ENCODE measurements at places on chromosomes 5 and 9. TPM values are rescaled to one million over a fixed set of nuclear protein-coding genes. Genes with fewer than 3 reads are reported as not detected.

The UBE2QL1 gene
- 0.52 TPM for total RNA-seq

The FAM153A gene
- not detected for total RNA-seq

The VCAN gene
- total RNA-seq, result 254 TPM

The FGF10 gene
- 4.7 TPM for total RNA-seq

The MRPS27 gene
- 75.7 TPM for total RNA-seq

The KYAT1 gene
- total RNA-seq, result 2.1 TPM

The CCDC127 gene
- total RNA-seq, result 6.3 TPM

The SLC45A2 gene
- total RNA-seq, result 0.52 TPM

The CCNJL gene
- 3.1 TPM for total RNA-seq

The SCGB3A2 gene
- total RNA-seq, result not detected

The GPRIN1 gene
- 0.52 TPM for total RNA-seq

The GDF9 gene
- 0.52 TPM for total RNA-seq

The PTGES gene
- total RNA-seq, result 12.5 TPM

The PRSS3 gene
- total RNA-seq, result 0.52 TPM

The SPRY4 gene
- 6.3 TPM for total RNA-seq

The FRMD3 gene
- 27.7 TPM for total RNA-seq

The DMGDH gene
- total RNA-seq, result 3.1 TPM

The ANKRD18B gene
- not detected for total RNA-seq

The N4BP3 gene
- 12.0 TPM for total RNA-seq

The UAP1L1 gene
- 1.0 TPM for total RNA-seq

The DPYSL3 gene
- 109 TPM for total RNA-seq

The TAF9 gene
- 26.1 TPM for total RNA-seq

The SOHLH1 gene
- total RNA-seq, result under 0.01 TPM

The TUT7 gene
- total RNA-seq, result 24.0 TPM

The SIGMAR1 gene
- total RNA-seq, result 14.1 TPM

The CEL gene
- not detected for total RNA-seq

The PCDHGA11 gene
- 6.8 TPM for total RNA-seq

The GPR151 gene
- total RNA-seq, result not detected

The AGXT2 gene
- not detected for total RNA-seq

The SLC25A2 gene
- total RNA-seq, result 0.52 TPM

The LHX3 gene
- not detected for total RNA-seq

The KLF4 gene
- 12.0 TPM for total RNA-seq

The NUTM2F gene
- total RNA-seq, result not detected

The BTF3 gene
- total RNA-seq, result 458 TPM

The ZNF883 gene
- 3.1 TPM for total RNA-seq

The GPX3 gene
- 33.4 TPM for total RNA-seq

The IL4 gene
- total RNA-seq, result not detected

The COL5A1 gene
- total RNA-seq, result 258 TPM

The HTR4 gene
- total RNA-seq, result not detected

Measured in skeletal muscle tissue (tissue), 5 donors.